ENCODE measurements at places on chromosomes 1 and 21. TPM values are rescaled to one million over a fixed set of nuclear protein-coding genes. Genes with fewer than 3 reads are reported as not detected.

URB1 gene
- total RNA-seq, result 15.9 TPM

CDA gene
- 0.59 TPM for total RNA-seq

ADGRB2 gene
- total RNA-seq, result 7.4 TPM

LENEP gene
- 0.88 TPM for total RNA-seq

SCMH1 gene
- 30.9 TPM for total RNA-seq

C1orf141 gene
- total RNA-seq, result not detected

GJA9 gene
- not detected for total RNA-seq

LCE1B gene
- total RNA-seq, result not detected

DNA sequence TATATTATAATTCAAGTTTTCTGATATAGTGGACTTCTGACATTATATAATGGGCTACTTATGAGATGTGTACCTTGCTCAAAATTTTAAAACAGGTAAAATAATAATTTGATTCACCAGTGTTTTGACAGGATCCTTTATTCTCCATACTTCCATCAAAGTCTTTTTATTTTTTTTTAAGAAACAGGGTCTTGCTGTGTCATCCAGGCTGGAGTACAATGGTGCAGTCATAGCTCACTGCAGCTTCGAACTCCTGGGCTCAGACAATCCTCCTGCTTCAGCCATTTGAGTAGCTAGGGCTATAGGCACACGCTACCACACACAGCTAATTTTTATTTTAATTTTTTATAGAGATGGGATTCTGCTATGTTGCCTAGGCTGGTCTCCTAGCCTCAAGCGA, 129.4 kb downstream of the NRDC start:
- no peak for DNase-seq

DNA sequence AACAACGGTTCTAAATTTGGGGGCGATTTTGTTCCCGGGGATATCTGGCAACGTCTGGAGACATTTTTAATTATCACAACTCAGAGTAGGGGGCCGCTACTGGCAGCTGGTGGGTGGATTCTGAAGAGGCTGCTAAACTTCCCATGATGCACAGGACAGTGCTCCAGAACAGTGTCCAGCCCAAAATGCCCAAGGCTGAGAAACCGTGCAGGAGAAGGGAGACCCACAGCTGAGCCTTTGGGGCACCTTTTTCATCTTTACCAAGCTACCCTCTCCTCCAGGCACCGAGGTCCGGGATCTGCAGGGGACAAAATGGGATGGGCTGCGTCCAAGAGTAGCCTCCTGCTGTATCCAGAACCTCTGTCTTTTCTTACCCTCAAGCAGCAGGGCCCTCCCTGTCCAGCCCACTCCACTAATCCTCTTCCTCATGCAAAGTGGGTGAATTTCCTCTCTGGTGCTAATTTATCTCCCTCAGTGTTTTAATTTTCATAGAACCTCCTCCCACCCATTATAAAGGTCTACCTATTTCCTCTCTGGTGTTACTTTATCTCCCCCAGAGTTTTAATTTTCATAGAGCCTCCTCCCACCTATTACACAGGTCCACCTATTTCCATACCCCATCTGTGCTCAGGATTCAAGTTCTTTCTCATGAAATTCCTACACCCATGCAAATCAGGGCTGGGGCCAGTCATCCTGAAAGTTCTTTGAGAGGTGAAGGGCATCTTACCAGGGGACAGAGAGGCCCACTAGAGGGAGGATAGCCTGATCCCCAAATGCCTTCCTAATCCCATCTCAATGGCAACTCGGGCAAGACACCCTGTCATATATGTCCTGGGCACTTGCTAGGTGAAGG, 42.7 kb downstream of the CSMD2 start:
- DNase-seq, result no peak

DNA sequence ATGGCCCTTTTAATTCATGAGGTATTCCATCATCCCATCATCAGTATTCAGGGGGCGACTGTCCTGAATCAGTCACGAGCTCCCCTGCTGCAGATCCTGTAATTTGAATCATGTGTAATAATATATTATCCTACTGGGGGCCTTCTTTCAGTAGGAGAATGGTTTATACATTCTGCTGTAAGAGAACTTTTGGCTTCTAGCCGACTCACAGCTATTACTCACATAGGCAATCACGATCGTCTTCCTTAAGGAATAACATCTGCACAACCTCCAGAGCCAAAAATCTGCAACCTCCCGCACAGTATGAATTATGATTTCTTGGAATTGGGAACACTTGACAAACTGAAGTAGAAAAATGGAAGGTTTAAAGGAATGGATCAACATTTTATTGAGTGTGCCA, 343.0 kb downstream of the USP25 start:
- peak; percentile 46 for DNase-seq

- no peak for DNase-seq
Observed at GRCh38 chr1:75836528-75837100, 39.9 kb downstream of the MSH4 start.

GRCh38 chr1:161492827-161493226, 12.4 kb upstream of the FCGR2A start:
- DNase-seq, result no peak

- no peak for DNase-seq
Observed at GRCh38 chr1:212283741-212284140, 1.5 kb upstream of the PPP2R5A start.

- no peak for DNase-seq
Observed at GRCh38 chr1:202210385-202210784, 16.8 kb downstream of the LGR6 start.

GRCh38 chr1:228045405-228045804, 37.1 kb upstream of the ARF1 start:
- no peak for DNase-seq

DNA sequence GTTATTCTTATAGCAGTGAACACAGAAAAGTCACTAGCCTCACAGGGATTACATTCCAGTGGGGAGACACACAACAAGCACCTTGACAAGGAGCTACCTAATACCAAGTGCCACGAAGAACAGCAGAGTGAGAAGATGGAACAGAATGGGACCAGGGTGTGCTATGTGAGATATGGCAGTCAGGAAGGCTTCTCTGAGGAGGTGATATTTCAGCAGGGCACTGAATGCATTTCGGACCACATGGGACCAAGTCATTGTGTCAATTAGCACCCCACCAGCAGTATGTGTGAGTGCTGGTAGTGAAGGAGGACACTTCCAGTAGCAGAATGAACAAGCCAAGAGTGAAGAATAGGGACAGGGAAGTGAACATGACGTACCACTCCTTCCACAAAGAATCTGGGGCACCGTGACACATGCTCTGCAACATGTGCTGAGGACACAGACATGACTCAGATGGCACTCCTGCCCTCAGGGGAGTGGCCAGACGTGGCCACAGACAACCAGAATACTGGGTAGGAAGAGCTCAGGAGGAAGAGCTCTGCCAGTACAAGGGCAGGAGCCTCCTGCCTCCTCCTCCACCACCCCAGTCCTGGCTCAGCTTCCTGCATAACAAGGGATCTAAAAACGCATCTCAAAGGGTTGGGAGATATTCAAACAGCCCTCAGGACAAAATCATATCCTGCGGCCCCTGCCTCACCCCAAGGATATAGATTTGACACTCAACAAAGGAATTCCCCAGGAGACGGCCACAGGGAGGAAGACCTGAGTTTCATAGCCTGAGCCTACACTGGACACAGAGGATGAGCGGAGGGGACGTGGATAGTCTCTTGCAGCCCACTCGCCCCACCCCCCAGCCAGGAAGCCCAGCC, 102.5 kb downstream of the TRABD2B start:
- no peak for DNase-seq

- DNase-seq, result no peak
Observed at GRCh38 chr1:194570476-194570875, 1384.1 kb upstream of the B3GALT2 start.

DNA sequence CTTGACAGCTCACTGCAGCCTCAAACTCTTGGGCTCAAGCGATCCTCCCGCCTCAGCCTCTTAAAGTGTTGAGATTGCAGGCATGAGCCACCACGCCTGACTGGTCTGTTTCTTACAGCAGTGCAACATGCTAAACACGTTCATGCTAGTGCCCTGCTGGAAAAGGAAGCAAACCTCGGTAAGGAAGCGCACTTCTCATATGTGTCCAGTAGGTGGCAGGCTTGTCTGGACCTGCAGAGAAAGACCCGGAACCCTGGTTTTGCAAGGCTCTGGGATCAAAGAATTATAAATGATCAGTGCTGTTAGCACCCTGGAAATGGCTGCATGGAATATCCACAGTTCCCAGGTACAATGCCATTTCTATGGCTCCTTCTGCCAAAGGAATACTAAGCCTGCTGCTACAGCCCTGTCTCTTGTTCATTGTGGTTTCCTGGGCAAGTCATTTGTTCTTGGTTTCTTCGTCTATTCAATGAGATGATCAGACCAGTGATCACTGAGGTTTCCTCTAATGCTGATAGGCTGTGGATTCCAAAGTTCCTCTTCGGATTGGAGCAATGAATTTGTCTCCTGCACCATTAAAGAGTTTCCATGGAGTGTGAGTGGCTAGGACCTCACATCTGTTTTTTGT, 15.9 kb downstream of the RNU5D-1 start:
- DNase-seq, result peak; percentile 94

DNA sequence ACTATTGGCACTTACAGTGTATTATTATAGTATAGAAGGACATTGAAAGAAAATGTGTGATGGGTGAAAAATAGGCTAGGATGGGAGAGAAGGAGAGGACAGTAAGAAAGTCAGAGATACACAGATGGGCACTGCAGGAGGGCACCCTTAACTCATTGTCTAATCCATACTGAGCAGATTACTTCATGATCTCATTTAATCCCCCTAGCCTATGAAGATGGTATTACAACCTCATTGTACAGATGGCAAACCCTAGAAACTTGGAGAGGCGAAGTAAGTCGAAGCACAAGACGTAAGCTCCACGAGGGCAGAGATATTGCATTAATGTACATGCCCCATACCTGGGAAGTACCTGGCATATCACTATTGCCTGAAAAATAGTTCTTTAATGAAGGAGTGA, 346.9 kb upstream of the DAB1 start:
- DNase-seq, result no peak

GRCh38 chr21:16406355-16406754, 676.6 kb downstream of the USP25 start:
- DNase-seq, result no peak

- peak; percentile 14 for DNase-seq
Observed at GRCh38 chr1:202081992-202082391, 40.7 kb upstream of the GPR37L1 start.

DNA sequence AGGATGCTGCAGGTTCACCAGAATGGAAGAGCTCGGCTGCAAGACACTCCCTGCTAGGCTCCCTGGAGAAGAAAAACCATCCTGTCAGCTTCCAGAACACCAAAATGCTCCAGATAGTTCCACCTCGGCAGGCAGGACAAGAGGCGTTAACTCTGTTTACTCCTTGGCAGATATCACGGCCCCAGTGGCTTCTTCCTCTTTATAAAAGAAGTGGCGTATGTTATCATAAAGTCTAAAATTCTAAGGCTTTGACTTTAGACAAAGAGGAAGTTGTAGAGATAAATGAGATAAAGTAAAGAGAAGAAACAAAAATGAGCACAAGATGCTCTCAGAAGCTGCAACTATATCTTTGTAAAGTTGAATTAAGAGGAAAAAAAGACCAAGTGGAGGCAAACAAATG, 24.3 kb upstream of the MTF1 start:
- no peak for DNase-seq

GRCh38 chr1:23810818-23811540, 10.4 kb upstream of the GALE start:
- DNase-seq, result peak; percentile 54

GRCh38 chr1:155018617-155019348, 14.8 kb downstream of the DCST2 start:
- DNase-seq, result peak; percentile 93

GRCh38 chr1:201570886-201571624, 32.1 kb downstream of the NAV1 start:
- DNase-seq, result no peak

DNA sequence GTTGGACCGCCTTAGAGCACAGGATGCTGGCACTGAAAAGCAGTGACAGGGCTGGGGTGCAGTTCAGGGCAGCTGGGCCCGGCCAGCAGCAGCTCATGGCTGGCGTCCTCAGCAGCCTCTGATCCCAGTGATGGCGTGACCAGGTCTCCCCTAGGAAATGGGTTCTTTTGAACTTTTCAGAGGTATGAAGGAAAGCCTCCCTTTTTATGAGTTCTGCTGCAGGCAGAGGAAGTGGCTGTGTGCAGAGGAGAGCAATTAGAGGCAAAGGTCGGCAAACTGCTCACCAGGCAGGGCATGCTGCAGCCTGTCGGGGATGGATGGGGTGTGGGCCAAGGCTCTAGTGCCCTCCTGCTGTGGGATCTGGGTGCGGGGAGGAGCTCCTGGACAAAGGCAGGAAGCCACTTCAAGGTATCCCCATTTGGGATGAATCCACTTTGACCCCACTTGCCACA, 45.6 kb upstream of the RAB4A start:
- DNase-seq, result no peak

GRCh38 chr1:176440176-176440575, 22.8 kb upstream of the PAPPA2 start:
- DNase-seq, result no peak
